ENCODE measurements at places on chromosomes 2 and 18.

GRCh38 chr2:205747829-205748386, 65.6 kb downstream of the NRP2 start:
- no peak for DNase-seq

DNA sequence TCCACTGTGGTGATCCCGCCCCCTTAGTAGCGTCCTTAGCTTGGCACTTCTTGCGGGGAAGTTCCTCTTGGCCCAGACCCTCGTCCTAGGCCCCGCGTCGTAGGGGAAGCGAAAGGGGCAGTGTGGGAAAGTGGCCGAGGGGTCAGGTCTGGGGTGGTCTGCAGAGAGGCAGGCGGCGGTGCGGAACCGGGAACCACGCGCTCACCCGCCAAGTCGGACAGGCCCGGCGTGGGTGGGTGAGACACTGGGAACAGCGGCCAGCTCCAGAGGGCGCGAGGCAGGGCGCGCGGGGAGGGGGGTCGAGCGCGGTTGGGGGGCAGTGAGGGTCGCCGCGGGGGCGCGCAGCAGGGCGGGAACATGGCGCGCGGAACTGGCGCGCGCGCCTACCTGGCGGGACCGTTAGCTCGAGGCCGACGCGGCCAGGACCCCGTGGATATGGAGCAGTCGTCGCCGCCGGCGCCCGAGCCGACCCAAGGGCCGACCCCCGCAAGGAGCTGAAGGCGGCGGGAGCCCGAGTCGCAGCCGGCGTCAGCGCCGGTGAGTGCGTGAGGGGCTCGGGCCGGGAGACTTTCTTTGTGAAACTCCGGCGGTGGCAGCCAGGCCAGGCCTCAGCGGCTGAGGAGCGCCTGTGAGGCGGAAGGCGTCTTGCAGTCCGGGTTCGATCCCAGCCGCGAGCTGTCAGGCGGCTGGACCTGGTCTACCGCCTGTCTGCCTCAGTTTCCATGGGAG, 2896.7 kb upstream of the TEKT4 start:
- DNase-seq: no peak

DNA sequence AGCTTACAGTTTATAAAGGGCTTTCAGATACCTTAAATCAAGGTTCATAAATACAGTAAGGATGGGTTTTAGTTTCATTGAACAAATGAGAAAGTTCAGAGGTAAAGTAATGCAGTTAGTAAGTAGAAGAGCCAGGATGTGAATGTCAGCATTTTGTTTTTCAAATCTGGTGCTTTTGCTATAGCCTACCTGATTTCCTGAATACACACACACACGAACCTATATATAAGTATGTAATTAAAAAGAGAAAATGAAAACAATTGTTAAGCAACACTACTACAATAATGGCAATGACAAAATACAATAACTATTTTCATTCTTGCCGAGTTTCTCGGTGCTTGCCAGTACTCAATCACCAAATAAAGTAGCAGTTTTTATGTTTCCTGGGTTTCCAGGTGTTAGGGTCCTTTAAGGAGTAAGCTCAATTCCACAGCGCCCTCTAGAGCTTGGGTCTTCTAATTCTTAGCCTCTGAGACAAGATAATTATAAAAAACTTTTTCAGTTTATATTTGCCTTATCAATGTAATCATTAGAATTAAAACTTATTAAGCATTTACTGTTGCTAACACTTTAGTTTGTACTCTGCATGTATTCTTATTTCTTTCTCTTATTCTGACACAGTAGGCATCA, 512.9 kb upstream of the ACVR2A start:
- DNase-seq: no peak

- no peak for DNase-seq
These were observed 248.2 kb downstream of the PHLPP1 start for GRCh38 chr18:62963507-62963906.

DNA sequence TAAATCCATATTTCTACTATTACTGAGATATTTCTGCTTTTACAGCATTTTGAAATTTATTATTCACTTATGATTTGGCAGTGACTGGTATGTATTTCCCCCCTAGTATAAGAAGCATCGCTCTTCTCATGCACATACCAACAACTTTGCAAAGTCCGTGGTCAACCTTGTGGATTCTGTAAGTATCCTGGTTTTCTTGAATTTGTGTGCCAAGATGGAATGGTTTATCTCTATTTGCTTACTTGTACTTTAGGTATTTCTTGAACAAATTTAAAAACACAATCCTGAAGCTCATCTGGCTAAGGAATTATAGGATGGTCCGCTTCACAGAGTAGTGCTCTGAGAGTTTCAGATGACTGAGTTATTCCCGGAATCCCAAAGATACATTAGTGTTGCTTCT, 85.0 kb upstream of the FAM237A start:
- DNase-seq: no peak
